ENCODE measurements at places on chromosomes 6 and 20.

DNA sequence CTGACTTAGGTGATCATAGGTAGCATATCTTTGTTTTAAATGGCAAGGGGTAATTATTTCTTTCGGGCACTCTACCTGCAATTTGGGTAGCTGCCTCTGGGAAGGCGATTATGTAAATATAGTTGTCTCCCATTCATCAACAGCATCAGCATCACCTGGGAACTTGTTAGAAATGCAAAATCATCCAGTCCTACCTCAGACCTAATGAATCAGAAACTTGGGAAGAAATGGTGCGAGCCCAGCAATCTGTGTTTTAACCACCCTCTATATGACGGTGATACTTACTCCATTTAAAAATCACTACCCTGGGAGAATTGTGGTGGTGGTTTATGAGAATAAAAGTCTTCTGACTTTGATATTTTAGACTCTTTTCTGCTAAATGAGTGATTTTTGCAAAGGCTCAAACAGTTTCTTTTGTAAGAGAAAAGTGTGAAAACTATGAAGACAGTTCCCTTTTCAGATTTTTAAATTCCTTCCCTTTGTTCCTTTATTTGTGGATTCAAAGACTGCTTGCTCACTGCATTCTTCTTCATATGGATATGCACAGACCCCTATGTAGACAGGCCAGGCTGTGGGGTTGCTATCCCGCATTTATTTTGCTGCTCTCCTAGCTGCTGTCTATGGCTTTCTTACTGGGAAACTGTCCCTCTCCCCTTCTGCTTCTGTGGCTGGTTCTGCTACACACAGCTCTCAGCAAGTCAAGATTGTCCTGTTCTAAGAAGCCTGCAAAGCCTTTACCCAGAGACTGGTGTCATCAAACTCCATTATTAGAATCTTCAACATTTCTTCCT lies 365.3 kb downstream of the RNF144B start:
- no peak for DNase-seq

GRCh38 chr6:64217721-64218620 lies 582.4 kb downstream of the PHF3 start:
- no peak for DNase-seq

GRCh38 chr20:33008336-33009213 lies 1.1 kb downstream of the BPIFB2 start:
- no peak for DNase-seq

GRCh38 chr20:58818586-58819285 lies 32.0 kb downstream of the GNAS-AS1 start:
- DNase-seq: no peak

- no peak for DNase-seq
Observed at GRCh38 chr20:3658716-3659491, 4.3 kb downstream of the GFRA4 start.

- DNase-seq: no peak
Observed at GRCh38 chr6:40990301-40990700, 48.7 kb downstream of the UNC5CL start.

DNA sequence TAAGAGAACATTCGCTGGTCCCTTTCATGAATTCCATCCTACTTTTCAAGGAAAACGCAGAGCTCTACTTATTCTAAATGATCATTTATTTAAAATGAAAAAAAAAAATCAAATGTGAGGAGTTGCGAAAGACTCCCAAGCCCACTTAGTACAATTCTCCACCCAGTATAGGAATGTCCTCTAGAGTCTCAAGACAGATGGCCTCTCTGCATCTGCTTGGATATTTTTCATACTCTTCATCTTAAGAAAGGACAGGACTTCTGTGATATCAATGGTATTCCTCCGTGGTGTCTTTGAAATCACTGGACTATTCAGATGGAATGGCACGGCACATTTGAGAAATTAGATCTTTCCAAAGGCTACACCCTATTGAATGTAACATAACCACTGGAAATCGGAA lies 107.1 kb downstream of the PTPRK start:
- DNase-seq: no peak

Data from left colon (tissue), 2 donors.